ENCODE measurements at places on chromosomes 16 and 17. TPM values are rescaled to one million over a fixed set of nuclear protein-coding genes. Genes with fewer than 3 reads are reported as not detected.

DNA sequence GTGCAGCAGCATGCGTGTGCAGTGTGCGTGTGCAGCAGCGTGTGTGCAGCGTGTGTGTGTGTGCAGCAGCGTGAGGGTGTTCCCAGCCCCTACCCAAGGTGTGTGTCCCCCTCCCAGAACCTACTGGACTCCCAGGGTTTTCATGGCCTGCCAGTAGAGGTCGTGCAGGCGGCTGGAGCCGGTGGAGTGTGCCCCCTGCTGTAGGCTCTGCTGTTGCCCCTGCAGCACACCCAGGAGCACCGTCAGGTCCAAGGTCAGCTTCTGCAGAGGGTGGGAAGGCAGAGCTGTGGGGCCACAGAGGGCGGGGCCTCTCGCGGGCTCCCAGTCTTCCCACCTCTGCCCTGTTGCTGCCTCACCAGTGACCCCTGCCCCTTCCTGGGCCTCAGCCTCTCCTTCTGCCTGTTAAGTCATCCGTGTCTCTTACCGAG is 14.9 kb downstream of the MYBBP1A start:
- no peak for DNase-seq

GRCh38 chr17:8408371-8408770 is 10.7 kb upstream of the RNF222 start:
- no peak for DNase-seq

DNA sequence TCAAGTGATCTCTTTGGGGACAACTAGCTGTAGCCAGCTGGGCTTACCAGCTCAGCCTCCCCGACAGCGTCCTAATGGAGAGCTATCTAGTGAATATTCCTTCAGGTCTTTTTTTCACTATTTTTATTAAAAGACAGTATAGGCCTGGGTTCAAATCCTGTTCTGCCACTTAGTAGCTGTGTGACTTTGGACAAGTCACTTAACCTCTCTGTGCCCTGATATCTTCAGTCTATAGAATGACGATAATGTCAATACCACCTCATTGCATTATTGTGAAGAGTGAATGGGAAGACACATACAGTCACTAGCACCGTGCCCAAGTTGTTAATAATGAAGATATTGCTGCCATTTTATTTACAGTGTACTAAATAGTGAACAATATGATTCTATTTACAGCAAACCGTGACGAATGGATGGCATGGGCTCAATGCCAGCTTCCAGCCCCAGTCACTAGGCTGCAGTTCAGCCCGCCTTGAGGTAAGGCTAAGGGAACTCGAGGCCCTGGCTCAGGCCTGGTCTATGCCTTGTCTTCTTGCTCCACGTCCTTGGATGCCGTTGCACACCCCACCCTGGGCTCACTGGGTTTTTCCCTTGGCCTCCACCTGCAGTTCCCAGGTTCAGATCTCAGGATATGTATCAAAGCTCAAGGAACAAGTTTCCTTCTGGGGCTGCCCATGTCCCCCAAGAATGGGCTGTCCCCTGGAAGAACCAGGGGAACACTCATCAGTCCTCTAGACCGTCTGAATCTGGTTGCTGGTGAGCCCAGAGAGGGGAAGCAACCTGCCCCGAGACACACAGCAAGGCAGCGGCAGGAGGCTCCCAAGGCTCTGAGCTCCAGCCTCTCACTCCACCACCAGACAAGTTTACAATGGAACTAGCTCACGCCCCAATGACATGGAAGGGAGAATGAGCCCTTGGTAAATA is 95.4 kb upstream of the TNRC6C start:
- DNase-seq, result no peak

GRCh38 chr17:20103454-20104446 is 94.6 kb downstream of the SPECC1 start:
- DNase-seq, result no peak

DNA sequence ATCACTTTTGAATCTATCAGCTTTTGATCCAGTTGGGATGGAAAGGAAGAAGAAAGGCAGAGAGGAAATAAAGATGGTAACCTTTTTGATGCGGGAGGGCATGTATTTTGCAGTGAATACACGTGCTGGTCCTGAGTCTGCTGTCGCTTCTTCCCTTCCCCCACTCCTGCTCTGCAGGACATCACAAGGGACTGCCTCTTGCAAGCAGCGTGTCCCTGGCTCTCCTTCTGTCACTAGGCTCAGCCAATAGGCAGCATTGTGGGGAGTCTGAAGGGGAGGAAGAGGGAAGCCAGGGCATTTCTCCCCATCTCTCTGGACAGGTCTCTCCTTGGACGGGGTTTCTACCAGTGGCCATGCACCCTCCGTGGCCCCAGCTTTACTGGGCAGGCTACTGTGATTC is 15.7 kb upstream of the WFDC1 start:
- DNase-seq, result no peak

- DNase-seq, result peak; percentile 44
Observed at GRCh38 chr16:30382111-30382881, at the start of gene SEPTIN1. TSS of gene SEPTIN1 (minus strand) at chr16:30382561. CDS start at chr16:30382542, 19 bp downstream.

The IFI35 gene
- total RNA-seq, result 23.6 TPM

The KRTAP4-9 gene
- total RNA-seq, result not detected

GRCh38 chr17:47649153-47649971 is at the start of gene KPNB1:
TSS of gene KPNB1 (plus strand) at chr17:47649919. CDS start at chr17:47650245, 326 bp downstream.
- DNase-seq, result peak; percentile 100

DNA sequence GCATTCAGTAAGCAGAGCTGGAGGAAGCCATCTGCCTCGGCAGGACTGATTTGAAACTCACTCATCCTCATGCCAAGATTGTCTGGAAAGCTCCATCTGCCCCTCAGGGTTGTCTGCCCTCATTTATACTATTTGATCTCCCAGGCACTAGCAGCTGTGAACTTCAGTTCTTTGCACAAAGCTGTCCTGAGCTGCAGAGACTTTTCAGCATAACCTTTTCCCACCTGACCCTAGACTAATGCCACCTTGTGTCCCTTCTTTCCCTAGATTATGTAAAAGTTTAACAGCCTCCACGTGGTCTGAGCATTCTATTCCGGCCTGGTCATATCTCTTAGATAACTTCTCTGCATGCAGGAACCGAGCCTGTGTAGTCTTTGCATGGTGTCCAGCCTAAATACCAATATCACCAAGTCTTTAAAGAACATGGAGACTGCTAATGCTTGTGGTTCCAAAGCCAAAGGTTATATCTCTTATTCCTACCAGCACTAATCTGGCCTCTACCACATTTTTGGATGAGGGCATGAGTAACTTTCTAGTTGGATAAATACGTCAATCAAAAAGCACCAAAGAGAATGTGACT is 29.1 kb downstream of the STAT5A start:
- DNase-seq, result no peak

GRCh38 chr16:73275448-73275847 is 227.5 kb upstream of the ZFHX3 start:
- no peak for DNase-seq

DNA sequence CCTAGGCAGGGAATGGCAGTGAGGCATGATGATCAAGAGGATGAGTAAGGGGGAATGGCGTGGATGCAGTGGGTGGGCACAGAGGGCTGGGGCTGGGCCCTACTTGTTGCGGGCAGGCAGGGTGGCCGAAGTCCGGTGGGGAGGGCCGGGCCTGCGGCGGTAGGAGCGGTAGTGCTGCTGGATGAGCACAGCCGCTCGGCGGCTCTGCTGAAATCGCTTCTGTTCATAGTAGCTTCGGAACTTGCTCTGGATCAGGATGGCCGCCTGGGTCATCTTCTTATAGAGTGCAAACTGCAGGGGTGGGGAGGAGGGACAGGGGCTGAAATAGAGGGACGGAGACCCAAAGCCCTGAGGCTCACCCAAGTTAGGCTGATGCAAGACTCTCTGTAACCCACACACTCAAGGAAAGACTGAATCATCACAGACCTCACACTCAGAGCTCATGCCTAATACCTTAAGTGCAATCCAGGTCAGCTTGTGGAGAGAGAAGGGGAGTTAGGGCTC is 1.5 kb upstream of the SPAG7 start:
- peak; percentile 86 for DNase-seq

The WNT3 gene
- 1.9 TPM for total RNA-seq

DNA sequence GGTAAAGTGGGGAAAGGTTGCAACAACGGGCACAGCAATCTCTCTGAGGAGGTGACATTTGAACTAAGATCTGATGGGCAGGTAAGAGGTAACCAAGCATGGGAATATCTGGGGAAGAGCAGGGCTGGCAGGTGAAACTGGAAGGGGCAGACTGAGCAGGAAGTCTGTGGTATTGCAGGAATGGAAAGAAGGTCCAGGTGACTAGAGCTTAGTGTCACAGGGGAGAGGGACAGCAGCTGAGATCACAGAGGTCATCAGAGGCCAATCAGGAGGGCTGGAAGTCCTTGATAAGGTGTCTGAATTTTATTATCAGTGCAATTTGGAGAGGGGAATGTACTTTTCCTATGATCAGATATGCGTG is 73.3 kb upstream of the DHX40 start:
- DNase-seq, result no peak

- peak; percentile 41 for DNase-seq
Observed at GRCh38 chr17:30905742-30906100, 317 bp downstream of the TEFM start.

DNA sequence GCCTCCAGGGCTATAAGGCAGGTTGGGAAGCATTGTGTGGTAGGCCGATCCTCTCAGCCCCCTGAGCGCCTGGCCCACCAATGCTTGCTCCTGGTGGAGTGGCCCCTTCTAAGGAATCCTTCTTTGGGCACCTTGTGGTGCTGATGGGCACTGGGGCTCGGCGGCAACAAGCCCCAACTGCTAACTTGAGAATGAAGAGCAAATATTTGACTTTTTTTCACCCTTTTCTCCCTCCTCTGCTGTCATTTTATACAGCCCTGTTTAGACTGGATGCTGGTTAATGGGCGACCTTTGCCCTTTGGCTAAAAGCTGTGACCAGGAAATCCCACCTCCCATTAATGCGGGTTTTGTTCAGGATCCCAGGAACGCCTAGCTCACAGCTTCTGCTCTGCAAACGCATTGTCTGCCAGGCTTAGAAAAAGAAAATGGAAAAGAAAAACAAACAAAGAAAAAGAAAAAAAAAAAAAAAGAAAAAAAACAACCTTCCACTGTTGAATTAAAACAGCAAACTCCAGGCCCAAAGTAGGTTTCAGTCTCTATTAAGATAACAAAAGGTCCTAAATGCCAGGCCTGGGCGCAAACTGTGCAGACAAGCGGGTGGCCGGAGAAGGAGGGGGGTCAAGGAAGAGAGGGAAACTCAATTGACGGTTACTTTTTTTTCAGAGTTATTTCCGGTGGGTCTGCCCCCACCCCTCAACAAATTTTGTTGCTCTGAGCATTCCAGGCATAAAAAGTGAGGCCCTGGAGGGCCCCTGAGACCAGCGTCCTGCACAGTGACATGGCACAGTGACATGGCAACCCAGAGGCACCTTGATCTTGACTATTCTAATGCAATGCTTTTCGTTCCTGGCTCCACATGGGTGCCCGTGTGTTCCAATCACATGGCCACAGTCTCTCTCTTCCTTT is 301.4 kb downstream of the MAF start:
- DNase-seq, result no peak

The HDAC5 gene
- total RNA-seq, result 646 TPM

GRCh38 chr16:23182679-23183542 is at the start of gene SCNN1G:
TSS of gene SCNN1G (plus strand) at chr16:23182745. CDS start at chr16:23186272, 3,527 bp downstream.
- no peak for DNase-seq

- DNase-seq, result no peak
Observed at GRCh38 chr17:64356776-64357175, 33.9 kb downstream of the PECAM1 start.

GRCh38 chr17:41618341-41619035 is 5.9 kb downstream of the KRT17 start:
- no peak for DNase-seq

The VMO1 gene
- total RNA-seq, result not detected

The MT1A gene
- not detected for total RNA-seq

DNA sequence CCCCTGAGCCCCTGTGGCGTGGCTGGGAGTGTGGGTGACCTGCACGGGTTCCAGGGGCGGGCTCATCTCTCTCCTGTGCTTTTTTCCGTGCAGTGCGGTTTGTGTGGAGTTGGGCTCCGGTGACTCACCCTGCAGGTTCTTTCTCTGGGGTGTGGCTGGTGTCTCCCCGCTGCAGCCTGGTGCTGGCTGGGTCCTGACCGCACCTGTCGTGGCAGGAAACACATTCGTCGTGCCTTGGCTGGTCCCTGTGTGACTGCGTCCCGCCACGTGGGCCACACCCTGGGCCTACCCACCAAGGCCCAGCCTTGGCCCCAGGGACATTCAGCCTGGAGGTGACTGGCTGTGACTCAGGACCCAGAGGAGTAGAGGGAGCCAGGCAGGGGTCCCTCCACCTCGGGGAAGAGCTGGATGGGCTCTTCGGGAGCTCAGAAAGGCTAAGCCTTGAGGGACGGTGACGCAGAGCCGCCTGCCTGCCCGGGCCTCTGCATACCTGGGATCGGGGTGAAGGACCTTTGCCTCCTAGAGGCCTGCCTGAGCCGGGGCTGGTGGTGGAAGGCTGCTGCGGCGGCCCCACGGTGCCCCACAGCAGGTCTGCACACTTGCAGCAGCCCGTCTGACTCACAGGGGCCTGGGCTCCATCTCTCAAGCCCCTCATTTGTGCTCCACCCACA is 7.8 kb downstream of the TRAF7 start:
- peak; percentile 78 for DNase-seq

The ALOX15B gene
- total RNA-seq, result not detected

The PRR35 gene
- 12.5 TPM for total RNA-seq

The ZNF205 gene
- 29.2 TPM for total RNA-seq

GRCh38 chr16:88062341-88063210 is 111.3 kb downstream of the BANP start:
- peak; percentile 78 for DNase-seq

- DNase-seq, result no peak
Observed at GRCh38 chr16:86211265-86211664, 299.1 kb upstream of the FOXF1 start.

DNA sequence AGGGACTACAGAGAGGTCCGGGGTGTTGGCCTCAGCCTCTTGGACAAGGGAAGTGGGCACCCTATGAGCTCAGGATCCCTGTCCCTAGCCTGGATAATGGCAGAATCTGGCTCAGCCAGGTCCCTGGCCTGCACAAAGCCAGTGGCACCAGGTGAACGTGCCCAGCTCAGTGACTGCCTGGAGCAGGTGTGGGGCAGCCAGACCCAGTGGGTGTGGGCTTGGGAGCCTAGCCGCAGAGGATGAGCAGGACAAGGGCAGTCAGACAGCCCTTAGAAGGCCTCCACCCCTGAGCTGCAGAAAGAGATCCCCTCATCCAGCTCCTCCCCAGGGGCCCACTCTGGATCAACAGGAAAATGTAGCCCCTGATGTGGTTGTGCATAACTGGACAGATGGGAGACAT is 585.3 kb downstream of the KCNJ18 start:
- no peak for DNase-seq

GRCh38 chr17:18928628-18929125 is 23.3 kb upstream of the SLC5A10 start:
- DNase-seq, result no peak

GRCh38 chr16:67392301-67393059 is 818 bp downstream of the TPPP3 start:
- DNase-seq, result no peak

GRCh38 chr17:31060791-31061550 is 33.8 kb upstream of the NF1 start:
- no peak for DNase-seq
